ENCODE measurements at places on chromosomes 7 and 10.

GRCh38 chr7:137169282-137169698 is 174.2 kb downstream of the PTN start:
- DNase-seq: no peak

DNA sequence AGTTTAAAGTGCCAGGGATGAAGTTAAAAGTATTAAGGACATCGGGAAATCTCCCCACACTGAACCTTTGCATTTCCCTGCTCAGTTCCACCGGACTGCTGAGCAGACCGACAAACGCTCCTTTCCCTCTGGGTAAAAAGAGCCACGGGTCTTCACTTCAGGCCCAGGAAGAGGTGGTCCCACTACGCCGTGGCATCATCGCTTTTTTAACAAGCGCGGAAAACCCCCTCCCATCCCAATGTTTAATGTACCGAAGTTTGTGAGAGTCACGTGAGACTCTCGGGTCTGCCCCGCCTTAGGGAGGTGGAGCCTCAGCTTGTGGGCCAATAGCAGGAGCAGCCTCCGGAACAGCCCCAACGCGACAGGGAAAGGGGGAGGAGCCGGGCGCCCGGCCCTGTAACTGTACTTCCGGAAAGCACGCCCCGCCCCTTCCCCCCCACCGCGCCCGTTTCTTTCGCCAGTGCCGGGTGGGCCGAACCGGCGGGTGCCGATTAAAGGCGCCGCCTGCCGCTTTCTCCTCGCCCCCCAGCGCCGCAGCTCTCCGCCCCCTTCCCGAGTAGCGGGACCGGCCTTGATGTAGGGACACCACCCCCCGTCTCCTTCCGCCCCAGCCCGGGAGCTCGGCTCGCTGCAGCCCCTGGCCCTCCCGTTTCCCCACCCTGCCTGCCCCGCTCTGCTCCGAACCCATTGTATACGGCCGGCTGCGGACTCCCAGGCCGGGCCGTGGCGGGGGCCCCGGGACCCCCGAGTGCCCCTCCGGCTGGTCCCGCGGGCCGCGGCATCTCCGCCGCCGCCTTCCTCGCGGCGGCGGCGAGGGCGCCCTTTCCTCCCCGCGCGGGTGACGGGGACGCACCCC is 2.2 kb upstream of the TRIM8 start:
- peak; percentile 97 for DNase-seq

GRCh38 chr10:108872854-108873253 is 1050.5 kb downstream of the XPNPEP1 start:
- no peak for DNase-seq

- DNase-seq: peak; percentile 73
These were observed 2.8 kb downstream of the PKD1L1 start for GRCh38 chr7:47945261-47946015.

DNA sequence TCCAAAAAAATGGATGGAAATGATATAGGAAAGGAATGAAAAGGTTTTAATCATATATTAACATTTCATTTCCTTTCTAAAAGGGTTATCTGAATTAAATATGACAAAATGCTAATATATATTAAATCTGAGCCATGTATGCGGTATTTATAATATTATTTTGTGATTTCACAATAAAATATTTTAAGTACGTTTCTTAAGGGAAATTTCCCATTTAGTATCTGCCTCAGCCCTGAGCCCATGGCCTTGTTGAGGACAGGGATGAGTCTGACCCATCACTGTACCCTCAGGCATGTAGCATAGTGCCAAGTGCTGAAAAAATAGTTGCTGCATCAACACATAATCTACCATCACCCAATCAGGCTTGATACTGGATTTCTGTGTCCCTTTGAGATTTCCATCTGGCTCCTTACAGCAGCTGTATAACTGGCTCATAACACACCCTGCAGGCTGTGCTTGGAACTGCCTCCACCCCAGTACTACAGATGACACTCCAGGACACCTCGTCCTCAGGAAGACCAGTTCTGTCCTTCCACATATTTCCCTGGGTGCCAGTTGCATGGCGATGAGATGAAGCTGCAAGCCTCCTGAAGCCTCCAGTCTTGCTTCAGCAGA is 59.4 kb upstream of the ASAH2 start:
- no peak for DNase-seq

GRCh38 chr7:30896036-30896435 is 15.6 kb upstream of the AQP1 start:
- no peak for DNase-seq

DNA sequence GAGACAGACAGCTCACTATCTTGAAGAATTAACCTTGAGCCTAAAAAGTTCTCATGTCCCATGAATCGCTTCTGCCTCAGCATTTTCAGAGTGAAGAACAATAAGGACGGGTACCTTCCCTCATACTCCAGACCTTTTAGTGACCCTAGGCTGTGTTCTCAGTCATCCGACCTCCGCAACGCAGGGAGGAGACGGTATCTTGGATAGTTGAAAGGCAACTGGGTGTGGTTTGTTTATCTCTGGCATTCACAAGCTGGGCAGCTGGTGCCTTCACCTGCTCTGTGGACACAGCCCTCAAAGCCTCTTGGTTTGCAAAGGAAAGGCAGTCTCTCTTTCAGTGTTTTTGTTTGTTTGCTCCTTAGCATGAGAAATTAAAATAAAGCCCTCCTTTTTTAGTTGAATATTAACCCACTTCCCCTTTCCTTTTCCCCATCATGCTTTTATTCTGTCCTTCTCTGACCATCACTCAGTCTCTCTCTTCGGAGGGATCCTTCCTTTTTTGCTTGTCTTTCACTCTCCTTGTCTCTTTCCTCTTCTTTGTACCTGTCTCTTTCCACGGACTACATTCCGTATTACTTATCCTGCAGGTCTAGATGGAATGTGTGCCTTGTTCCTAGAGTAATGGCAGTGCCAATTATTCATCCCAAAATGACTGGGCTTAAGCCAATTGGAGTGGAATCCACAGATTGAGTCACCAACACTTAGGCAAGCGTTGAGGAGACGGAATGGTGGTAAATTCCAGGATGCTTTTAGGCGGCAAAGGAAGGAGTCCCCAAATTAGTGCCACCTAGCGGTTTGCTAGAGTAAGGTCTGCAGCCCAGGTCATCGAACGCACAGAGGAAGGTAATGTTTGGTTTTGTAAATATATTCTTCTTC is 45.8 kb downstream of the PRR15 start:
- DNase-seq: no peak

DNA sequence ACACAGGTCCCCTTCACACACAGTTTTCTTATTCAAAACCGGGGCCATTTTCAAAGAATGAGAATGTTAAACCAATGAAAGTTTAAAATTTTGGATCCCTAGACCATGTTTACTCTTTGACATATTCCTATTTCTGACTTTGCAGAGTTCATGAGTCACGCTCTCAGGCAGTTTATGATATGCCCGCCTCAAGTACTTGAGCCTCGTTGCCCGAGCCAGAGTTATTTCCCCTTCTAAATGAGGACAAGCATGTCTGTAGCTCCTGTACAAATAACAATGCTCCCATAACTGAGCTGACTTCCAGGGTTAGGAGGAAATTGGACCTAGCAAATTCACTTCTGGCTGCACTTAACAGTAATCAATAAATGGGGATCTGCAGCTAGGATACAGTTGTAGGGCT is 87.9 kb upstream of the PDE1C start:
- DNase-seq: no peak

DNA sequence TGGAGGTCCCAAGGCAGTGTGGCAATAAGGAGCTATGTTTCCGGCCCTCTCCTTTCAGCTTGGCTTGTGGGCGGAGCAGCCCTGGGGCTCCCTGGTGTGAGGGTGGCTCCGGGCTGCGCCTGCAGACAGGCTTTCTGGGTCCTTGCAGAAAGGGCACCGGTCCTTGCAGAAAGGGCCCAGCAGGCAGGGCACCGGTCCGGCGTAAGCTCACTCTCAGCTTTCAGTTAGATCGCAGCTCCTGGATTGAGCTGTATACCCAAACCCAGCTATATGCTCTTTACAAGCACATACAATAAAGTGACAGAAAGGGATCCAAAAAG is 293.8 kb upstream of the SHH start:
- no peak for DNase-seq

GRCh38 chr10:26759008-26759407 is 61.5 kb downstream of the PDSS1 start:
- DNase-seq: no peak

- no peak for DNase-seq
These were observed 314.9 kb downstream of the CALN1 start for GRCh38 chr7:72097226-72097625.

- no peak for DNase-seq
These were observed 55.9 kb upstream of the UNC5B start for GRCh38 chr10:71156436-71156835.

DNA sequence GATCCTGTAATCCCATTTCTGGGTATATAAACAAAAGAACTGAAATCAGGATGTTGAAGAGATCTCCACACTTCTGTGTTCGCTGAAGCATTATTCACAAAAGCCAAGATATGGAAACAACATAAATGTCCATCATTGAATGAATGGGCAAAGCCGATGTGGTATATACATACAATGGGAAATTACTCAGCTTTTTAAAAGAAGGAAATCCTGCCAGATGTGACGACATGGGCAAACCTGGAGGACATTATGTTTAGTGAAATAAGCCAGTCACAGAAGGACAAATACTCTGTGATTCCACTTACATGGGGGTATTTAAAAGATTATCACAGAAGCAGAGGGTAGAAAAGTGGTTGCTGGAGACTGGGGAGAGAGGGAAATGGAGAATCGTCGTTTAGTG is 23.9 kb upstream of the FAM107B start:
- no peak for DNase-seq

DNA sequence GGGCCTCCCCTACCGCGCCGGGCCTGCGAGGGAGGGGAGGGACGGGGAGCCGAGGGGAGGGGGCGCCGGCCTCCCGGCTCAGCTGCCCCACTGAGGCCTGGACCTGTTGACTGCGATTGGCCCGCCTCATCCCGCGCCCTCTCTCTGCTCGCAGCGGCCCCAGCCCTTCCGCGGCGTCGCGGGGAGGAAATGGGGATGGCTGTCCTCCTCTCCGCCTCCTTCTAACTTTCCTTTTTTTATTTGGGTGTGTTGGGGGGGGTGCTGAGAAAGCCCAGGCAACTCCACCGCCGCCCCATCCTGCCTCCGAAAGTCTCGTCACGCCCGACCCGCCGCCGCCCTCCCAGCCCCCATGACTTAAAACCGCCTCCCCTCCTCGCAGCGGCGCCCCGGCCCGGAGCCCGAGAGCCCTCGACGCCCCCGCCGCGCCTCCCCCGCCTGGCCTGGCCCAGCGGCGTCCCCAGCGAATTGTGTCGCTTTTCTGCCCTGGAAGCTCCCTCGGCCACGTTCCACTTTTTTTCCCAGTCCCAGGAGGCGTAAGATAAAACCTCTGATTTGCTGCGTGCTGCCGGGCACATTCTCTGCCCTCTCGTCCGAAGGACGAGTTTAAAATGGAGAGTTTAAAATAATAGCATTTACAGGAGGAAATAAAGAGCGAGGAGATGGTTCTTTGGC is 842 bp upstream of the SKIDA1 start:
- peak; percentile 62 for DNase-seq

GRCh38 chr7:17472939-17473338 is 174.5 kb downstream of the AHR start:
- no peak for DNase-seq

DNA sequence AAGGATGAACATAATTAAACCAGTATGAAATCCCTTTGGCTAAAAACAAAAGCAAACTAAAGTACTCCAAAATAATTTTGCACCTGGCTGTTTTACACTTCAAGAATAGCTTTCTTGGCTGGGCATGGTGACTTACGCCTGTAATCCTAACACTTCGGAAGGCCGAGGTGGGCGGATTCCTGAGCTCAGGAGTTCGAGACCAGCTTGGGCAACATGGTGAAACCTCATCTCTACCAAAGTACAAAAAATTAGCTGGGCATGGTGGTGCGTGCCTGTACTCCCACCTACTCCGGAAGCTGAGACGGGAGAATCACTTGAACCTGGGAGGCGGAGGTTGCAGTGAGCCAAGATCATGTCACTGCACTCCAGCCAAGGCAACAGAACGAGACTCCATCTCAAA is 92.2 kb upstream of the AMPH start:
- DNase-seq: no peak

GRCh38 chr7:36260481-36260880 is 107.4 kb downstream of the EEPD1 start:
- no peak for DNase-seq

All from T-helper 9 cell (primary cell).